ENCODE measurements at places on chromosomes 3 and 15. TPM values are rescaled to one million over a fixed set of nuclear protein-coding genes. Genes with fewer than 3 reads are reported as not detected.

Gene ACKR4
- not detected for total RNA-seq

Gene CEP152
- total RNA-seq = 28.9 TPM

Gene MESP1
- 1.8 TPM for total RNA-seq

Gene MITF
- total RNA-seq = not detected

Gene ST8SIA2
- total RNA-seq = not detected

Gene GOLGA8J
- not detected for total RNA-seq

Gene SLC33A1
- total RNA-seq = 37.5 TPM

Gene LSAMP
- not detected for total RNA-seq

Gene PAK6
- total RNA-seq = 0.43 TPM

Gene OGG1
- total RNA-seq = 40.1 TPM

Gene ANKRD34C
- total RNA-seq = not detected

Gene DBR1
- total RNA-seq = 22.2 TPM

Gene TM4SF18
- total RNA-seq = not detected

Gene STRIT1
- total RNA-seq = not detected

Gene ECE2
- total RNA-seq = not detected

Gene SAMD7
- not detected for total RNA-seq

Gene NANOGP8
- not detected for total RNA-seq

Gene CPLX3
- total RNA-seq = 0.25 TPM

Gene RNU5B-1
- total RNA-seq = not detected

Gene SLC51A
- total RNA-seq = not detected

Gene SLC2A2
- total RNA-seq = not detected

Gene SH2D7
- total RNA-seq = 0.11 TPM

Gene PLA2G4E
- total RNA-seq = not detected

Gene PLA1A
- total RNA-seq = not detected

Gene PTX3
- total RNA-seq = 0.11 TPM

Gene RASGRP1
- 116 TPM for total RNA-seq

Gene SCG5
- total RNA-seq = 4.1 TPM

Gene ARGFX
- not detected for total RNA-seq

Gene UNC13C
- total RNA-seq = not detected

Gene SEMA3G
- 0.16 TPM for total RNA-seq

Gene DLL4
- not detected for total RNA-seq

Gene DLEC1
- total RNA-seq = 1.1 TPM

Gene TRPM1
- total RNA-seq = not detected

Gene CD200
- total RNA-seq = 9.4 TPM

All from T-helper 2 cell treated with Interferon-gamma antibody and Interleukin-4, amounts not matched to agents 100 ng/mL and 5 ng/mL, for 36 hours (primary cell).